ENCODE measurements at places on chromosomes 16 and 17.

DNA sequence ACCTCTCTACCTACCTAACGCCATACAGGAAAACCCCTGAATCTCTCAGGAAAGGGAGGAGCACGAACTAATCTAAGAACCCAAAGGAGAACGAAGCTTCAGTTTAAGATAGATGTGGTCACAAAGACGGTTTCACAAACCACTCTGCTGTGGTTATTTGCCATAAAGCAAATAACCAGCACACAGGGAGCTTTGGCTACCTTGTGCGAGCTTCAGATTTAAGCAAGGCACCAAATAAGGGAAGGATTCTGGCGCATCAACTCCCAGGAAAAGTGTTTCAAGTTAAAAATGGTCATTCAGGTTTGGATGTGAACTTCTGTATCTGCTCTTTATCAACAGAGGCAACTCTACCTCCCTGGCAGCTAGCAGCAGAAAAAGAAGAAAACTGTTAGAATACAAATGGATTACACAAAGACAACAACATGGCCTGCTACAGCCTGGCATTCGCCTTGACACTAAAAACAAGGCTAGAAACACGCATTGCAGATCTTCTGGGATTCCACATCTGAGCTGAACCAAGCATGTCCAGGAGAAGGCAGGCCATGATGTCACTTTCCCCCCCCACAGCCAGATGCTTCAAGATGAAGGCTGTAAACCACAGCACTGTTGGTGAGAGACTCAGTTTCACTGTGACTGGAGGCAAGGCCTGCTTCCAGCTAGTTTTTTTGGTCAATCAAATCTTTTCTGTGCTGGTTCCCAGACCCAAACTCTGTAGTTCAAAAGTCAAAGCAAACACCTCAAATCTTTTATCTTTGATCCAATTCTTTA lies 43.6 kb downstream of the SMG6 start:
- DNase-seq, result no peak

DNA sequence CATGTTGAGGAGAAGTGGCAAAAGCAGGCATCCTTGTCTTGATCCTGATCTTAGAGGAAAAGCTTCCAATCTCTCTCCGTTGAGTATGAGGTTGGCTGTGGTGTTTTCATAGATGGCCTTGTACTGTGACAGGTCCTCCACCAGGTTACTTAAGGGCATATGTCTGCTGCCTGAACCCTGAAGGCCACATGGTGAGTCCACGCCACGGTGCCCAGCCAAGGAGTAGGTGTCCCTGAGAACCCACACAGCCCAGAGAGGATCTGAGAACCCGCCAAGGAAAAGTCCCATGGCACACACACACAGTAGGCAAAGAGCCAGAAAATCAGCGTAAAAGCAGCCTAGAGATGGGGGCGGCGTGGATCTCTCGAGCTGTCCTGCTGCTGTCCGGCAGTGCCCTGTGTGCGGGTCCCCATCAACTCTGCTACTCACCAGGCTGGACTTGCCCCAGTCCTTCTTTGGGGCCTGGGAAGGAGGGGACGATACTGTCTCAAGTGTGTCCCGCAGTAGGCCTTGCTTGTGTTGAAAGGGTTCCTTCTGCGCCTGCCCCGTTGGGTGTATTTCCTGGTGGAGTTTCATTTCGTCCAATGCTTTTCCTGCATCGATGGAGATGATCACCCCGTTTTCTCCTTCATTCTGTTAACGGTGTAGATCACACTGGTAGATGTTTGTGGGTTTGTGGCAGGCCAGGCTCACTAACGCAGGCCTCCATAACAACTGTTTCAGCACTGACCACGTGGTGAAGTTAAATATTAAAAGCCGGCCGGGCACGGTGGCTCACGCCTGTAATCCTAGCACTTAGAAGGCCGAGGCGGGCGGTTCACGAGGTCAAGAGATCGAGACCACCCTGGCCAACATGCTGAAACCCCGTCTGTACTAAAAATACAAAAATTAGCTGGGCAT lies 90.8 kb upstream of the DNAH17 start:
- no peak for DNase-seq

DNA sequence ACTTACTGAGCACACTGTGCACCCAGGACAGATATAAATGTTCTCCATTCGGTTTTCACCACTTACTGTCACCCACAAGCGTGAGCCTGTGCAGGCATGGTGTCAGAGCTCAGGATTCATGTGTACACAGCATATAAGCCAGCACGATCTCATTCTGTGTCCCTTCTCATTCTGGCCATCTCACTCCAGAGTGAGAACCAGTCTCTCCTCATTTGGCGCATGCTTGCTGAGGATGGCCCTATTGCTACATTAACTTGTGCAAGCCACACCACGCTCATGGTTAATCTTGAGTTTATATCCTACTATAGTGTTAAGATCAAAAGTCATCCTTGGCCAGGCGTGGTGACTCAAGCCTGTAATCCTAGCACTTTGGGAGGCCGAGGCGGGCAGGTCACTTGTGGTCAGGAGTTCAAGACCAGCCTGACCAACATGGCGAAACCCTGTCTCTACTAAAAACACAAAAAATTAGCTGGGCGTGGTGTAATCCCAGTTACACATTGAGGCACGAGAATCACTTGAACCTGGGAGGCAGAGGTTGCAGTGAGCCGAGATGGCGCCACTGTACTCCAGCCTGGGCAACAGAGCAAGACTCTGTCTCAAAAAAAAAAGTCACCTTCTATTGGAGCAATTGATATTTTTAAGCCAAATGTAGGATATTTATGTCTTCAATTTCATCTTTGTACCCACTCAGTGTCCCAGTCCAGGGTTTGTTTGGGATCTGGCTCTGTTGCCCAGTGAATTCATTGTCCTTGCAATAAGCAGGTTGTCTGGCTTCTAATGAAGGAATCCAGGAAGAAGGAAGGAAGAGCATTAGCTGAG lies 20.9 kb downstream of the SOCS1 start:
- DNase-seq, result no peak

DNA sequence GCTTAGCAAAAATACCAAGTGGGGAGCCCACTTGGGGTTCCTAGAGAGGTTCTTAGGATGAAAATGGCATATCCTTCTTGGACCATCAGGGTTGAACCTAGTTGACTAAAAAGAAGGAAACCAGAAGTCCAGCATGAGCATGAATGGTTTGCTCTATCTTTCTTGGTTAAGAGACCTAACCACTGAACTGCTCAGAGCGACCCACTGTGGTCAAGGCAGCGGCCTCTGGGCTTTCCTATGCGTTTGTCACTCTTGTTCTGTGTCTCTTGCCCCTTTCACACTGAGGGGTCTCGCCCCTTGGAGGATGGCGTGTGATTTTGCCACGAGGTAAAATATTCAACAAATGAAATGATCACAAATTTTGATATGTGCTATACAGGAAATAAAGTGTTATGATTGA lies 526 bp upstream of the BORCS6 start:
- DNase-seq, result no peak

- no peak for DNase-seq
Observed at GRCh38 chr17:17685775-17686291, 4.6 kb downstream of the RAI1 start.

- DNase-seq, result no peak
Observed at GRCh38 chr17:6526362-6527152, 29.8 kb downstream of the PITPNM3 start.

DNA sequence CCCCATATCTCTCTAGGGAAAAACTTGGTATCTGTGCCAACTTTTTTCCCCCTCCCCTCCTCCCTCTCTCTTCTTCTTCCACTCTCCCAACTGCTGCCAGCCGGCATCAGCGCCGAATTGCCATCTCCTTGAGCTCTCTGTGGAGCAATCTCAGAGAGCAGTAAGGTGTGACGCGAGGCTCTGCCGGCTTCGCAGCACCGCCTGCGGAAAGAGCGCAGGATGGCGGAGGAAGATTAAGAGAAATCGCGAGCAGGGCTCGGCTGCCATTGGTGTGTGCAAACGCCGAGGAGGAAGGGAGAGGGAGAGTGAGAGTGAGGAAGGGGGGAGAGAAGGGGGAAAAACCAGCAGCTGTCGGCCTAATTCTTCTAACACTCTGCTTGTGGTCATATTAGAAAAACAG lies 44.2 kb downstream of the NEUROD2 start:
- no peak for DNase-seq

DNA sequence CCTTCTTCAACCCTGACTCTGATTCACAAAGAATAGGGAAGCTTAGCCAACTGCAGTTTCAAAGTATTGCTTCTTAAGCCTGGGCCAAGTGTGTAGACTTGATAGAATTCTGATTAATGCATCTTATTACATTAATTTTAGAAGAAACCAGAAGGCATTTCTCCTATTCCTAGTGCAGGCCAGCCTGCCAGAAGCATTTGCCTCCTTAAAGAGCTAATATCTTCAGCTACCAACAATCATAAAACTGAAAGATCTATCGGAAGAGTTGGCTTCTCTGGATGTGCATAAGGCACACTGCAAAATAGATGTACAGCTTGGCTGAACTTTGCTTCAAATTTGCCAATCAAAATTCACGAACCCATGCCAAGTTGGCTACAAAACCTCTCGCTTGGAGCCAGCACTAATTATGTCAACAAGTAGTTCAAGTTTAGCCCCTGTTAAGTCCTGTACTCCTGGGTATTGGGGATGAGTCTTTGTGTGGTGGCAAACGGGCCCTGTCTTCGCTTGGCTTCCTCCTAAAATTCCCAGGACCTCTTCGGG lies 717.8 kb downstream of the WWOX start:
- no peak for DNase-seq

DNA sequence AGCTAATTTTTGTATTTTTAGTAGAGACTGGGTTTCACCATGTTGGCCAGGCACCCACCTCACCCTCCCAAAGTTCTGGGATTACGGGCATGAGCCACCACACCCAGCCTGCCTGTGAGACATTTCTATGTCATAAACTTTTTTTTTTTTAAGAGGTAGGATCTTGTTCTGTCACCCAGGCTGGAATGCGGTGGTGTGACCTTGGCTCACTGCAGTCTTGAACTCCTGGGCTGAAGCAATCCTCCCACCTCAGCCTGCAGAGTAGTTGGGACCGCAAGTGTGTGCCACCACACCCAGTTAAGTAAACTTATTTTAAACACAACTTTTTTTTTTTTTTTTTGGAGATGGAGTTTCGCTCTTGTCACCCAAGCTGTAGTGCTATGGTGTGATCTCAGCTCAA lies 47.2 kb downstream of the SCNN1G start:
- DNase-seq, result no peak

- no peak for DNase-seq
Observed at GRCh38 chr16:30444231-30445148, 1.2 kb downstream of the SEPHS2 start.

- DNase-seq, result no peak
Observed at GRCh38 chr16:85999778-86000177, 100.8 kb downstream of the IRF8 start.

GRCh38 chr16:46922239-46922638 lies 38.1 kb downstream of the GPT2 start:
- DNase-seq, result no peak

DNA sequence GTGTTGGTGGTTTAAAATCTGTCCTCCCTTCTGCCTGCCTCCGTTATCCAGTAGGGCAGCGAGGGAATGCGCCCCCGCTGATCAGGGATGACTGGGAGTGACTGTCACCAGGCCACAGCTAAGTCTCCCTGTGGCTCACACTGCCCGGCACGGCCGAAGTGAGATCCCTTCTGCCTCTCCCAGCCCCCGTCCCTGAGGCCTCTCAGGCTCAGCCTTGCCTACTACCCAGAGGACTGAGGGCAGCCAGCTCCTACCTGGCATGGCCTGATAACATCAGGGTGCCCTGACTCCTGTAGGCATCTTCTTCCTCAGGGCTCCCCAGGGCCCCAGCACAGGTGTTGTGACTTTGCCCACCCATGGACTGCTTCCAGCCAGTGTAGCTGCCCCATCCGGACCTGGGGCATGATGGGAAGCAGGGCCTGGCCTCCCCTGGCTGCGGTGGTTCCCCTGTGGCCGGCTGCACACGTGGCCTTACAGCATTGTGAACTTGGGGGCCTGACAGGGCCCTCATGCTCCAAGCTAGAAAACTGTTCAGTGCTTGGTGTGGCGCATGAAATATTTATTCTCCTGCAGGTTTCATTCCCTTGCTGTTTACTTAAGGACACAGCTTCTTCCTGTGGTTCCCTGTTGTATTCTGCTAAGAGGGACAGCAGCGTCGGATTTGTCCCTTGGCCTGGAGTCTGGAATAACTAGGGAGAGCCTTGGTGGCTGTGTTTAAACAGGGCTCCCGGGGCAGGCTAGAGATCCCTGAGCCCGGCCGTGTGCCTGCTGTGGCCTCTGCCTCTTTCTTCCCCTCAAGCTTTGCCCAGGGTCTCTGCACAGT lies 30.0 kb downstream of the GINS2 start:
- DNase-seq, result no peak

- DNase-seq, result no peak
Observed at GRCh38 chr17:75155191-75155601, 884 bp upstream of the JPT1 start.

- DNase-seq, result no peak
Observed at GRCh38 chr16:81572386-81573144, 128.0 kb downstream of the CMIP start.

DNA sequence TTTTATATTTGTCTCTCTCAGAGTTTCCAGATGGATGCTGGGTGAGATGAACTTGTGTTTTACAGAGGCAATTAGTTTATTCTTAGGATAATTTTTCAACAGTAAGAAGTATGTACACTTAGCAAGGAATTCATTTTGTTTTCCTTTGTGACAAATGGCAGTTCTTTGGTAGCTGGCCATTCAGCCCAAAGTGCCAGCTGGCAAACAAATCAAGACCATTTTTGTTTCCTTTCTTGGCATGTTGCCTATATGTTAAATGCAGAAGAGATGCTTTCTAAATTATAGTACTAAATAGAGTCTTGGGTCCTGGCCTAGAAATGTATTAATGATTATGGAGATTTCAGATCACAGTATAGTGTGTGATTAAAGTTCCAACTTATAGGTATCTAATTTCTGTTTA lies 337.1 kb downstream of the CNTNAP4 start:
- DNase-seq, result no peak

DNA sequence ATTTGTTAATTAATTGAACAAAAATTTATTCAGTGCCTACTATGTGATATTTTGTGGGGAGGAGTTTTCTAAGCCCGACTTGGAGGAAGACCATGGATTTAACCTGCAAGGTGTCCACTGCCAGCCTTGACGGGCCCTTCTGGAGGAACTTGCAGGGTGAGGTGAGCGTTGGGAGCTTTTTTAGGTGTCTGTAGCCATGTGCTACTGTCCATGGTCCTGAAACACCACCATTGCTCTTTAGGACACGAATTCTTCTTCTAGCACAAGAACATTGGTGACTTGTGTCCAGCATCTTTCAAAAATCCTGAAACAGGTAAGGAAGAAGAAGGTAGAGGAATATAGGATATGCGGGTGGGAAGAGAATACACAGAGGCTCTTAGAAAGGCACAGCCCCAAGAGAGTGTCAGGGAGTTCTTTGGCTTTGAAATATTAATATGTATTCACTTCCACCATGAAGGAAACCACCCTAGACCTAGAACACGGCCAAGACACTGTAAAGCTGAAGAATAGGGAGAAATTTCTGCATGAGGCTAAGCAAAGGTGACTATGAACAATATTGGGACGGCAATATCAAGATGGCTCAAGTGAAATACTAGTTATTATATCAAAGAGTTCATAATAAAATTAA lies 27.9 kb upstream of the OR4D1 start:
- DNase-seq, result peak; percentile 30

GRCh38 chr17:2302778-2303203 lies 794 bp downstream of the SMG6 start:
- DNase-seq, result peak; percentile 7
